Muscle of back (tissue), 13 donors: ENCODE measurements at places on chromosomes 4 and X. TPM values are rescaled to one million over a fixed set of nuclear protein-coding genes. Genes with fewer than 3 reads are reported as not detected.

KIT gene
- 13.6 TPM for polyA plus RNA-seq

EMCN gene
- polyA plus RNA-seq: 33.6 TPM

- DNase-seq: no peak
These were observed 53.7 kb upstream of the FAAH2 start for GRCh38 chrX:57232658-57233360.

- peak; percentile 42 for DNase-seq
These were observed 38.7 kb upstream of the PDK3 start for GRCh38 chrX:24426340-24426913.

DNA sequence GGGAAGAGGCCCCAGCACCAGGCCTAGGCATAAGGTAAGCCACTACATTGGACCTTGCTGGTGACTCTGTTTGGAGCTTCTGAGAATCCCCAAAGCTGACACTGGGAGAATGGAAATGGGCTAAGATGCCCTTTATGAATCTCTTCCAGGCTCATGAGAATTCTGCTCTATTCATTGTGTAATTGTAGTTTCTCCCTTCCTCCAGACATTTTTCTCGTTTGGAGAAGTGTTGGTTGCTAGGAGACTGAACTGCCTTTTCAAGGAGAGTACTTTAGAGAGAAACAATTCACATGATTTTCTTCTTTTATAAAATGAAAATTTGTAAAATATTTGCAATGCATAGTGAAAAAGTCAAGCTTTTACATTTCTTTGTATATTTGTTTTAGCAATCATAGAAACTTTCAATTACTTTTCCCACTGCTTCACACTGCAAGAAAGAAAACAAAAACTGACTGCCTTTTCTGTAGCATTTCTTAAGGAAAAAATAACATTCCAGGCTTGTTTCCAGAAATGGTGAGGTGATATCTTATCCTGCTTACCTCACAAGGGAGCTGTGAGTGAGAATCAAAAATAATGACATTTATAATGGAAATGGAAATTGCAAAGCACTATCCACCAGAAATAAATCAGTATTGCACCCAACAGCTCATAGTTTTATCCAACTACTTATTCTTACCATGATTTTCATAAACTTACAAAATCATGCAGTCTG is 24.9 kb upstream of the DCHS2 start:
- DNase-seq: peak; percentile 33

GRCh38 chr4:39706741-39707511 is 9.0 kb downstream of the UBE2K start:
- no peak for DNase-seq

DNA sequence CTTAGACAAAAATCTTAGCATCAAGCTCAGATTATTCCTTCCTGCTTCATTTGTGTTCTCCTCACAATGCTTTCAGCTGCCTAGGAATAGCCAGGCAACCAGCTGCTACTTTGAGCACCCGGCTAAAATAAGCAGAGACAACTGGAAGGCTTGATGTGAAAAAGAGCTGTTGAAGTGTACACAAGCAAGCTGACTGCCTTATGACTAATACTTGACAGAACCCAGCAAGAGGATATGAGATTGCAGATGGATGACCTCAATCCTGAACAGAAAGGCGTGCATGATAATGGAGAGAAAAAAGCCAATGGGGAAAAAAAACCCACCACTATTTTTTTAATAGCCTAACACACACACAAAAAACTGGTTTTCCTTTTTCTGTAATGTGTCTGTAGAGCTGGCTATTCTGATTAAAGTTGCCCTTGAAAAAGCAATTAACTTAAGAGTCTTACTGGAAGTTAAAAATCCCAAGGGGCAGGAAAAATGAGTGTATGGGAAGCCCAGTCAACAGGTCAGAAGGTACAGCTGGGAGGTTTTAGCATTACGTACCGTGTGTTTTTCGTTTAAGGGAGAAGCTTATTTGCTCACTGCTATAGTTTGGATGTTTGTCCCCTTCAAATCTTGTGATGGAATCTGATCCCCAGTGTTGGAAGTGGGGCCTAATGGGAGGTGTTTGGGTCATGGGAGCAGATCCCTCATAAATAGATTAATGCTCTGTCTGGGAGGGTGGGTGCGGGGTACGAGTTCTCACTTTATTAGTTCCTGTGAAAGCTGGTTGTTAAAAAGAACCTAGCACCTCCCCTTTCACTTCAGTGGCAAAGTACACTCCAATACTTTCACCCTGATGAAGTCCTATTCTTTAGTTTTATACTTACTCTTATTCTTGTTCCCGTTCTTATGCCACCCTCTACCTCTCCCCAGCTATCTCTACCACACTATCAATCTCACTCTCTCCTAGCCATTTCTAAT is 37.1 kb upstream of the HERC6 start:
- DNase-seq: peak; percentile 48

GRCh38 chr4:162403419-162403818 is 239.6 kb upstream of the FSTL5 start:
- DNase-seq: no peak

DNA sequence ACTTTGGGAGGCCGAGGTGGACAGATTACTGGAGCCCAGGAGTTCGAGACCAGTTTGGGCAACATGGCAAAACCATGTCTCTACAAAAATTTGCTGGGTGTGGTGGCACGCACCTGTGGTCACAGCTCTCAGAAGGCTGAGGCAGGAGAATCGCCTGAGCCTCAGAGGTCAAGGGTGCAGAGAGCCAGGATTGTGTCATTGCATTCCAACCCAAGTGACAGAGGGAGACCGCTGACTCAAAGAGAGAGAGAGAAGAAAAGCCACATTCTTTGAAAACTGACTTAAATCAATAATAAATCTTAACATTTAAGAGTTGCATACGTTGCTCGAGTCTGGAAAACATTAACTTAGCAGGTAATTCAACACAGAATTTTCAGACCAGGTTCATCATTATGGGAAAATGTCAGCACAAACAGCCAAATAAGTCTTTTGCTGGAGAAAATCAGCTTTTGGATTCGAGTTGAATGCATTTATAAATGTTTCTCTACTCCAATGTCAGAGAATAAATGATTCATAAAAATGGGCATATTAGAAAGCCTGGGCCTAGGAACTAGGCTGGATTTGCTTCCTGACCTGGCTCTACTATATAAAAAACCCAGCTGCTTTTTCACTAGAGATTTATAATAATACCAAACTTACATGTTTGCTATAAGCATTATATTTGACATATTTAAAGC is 68.3 kb upstream of the RBPJ start:
- no peak for DNase-seq

DNA sequence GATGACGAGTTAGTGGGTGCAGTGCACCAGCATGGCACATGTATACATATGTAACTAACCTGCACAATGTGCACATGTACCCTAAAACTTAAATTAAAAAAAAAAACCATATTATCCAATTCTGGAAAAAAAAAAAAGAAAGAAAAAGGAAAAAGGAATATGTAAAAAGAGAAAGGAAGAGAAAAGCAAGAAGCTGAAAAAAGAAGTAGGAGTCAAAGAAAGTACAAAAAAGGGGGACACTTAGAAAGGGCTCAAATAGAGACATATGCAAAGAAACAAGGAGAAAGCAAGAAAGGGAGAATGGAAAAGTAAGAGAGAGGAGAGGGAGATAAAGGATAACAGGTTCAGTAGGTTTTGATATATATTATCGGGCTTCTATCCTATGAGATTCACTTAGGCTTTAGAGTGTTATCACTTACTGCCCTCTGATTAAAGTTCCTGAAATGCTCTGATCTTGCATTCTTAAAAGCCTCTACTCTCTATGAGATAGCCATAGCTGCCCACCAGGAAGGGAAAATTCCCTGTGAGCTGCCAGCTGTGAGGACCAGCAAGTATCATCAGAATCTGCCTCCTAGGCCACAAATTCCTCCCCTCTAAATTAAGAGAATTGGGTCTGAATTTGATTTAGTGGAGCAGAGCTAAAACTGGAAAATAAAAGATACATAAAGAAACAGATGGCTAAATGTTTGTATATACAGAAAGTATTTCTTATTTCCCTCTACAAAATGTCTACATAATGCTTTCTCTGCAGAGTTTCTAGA is 95.2 kb downstream of the AMMECR1 start:
- no peak for DNase-seq

- DNase-seq: no peak
These were observed 450.3 kb downstream of the RAPGEF2 start for GRCh38 chr4:159552979-159553768.

DNA sequence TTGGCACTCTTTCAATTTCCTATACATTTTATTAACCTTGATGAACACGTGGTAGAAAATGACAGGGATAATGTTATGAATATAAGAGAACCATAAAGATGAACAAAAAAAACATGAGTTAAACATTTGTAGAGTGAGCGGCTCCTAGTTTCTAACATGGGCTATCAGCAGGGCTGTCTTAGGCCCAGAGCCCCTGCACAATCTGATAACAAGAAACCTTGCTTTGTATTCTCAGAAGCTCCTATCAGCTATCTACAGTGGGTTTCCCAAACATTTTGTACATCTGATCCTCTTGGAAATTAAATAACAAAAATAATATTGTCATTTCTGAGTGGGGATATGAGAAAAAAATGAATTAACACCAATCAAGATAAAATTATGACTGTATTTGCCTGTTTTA is 10.6 kb upstream of the RBPJ start:
- DNase-seq: no peak
